ENCODE measurements at places on chromosomes 6 and 20.

DNA sequence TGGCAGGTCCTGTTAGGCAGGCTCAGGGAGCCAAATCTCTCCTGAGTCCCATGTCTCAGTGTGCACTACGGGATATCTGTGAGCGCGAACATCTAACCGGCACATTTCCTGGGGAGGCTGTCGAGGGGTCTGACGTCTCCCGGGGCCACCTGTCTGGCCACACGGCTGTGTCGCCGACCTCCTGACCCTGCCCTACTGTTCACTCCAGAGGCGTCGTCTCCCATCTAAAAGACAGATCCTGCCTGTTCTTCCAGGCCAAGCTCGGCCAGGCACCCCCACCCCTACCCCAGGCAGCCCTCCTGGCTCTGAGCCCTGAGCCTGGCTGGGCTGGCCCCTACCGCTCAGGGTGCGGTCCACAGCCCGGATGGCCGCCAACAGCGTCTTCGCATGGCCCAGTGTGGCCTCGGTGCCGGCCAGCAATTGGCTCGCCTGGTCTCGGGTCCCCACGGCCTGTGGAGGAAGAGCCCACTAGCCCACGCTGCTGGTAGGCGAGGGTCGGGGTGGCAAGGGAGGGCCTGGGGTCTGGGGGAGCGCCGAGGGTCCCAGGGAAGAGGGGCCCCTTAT is 16.6 kb downstream of the ADRM1 start:
- DNase-seq, result no peak

DNA sequence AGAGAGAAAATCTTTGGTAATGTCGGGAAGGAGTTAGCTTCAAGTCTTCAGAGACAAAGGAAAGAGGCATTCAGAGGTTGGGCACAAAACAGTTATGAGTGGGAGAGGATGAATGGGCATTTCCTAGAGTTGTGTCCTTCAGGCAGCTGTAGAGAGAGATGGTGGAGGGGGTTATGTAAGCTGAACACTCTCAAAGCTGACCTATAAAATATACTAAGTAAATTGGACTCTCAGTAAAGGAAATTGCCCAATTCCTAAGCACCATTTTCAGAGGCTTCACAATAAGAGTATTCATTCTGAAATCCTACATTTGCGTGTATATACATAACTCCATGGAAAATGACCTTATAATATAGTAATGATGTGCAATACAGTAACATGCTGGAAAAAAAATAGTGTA is 161.2 kb downstream of the KCNQ5 start:
- no peak for DNase-seq

GRCh38 chr6:130129762-130130246 is 92.9 kb downstream of the SAMD3 start:
- DNase-seq, result no peak

DNA sequence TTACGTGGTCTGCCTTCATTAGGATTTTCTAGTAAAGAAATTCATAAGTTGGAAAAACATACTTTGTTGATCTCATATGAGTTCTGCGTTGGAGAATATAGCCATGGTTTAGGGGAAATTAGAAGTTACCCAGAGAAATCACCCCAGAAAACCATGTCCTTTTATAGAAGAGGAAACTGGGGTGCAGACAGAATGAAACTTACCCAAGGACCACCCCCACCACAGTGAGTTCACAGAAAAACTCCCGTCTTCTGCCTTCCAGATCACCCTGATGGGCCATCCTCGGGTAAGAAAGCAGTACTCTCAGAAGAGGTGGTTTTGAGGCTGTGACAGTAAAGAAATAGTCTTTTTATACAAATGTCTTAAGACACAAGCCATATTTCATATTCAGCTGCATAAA is 25.1 kb upstream of the MAFB start:
- no peak for DNase-seq

DNA sequence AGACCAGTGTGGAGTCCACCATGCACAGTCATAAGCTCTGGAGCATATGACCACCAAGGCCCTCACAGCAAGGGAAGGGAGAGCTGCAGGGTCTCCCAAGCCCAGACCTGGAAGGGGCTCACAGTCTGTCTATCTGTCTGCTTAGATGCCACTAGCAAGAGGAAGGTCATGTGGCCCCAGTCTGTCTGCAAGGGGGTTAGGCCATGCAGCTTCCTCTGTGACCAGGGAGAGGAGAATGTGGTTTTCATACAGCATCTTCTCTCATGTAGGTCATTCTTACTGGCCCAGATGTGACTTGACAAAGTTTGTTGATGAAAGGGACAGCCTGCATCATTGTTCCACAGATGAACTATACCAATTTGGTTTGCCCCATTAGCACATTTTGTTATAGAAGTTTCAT is 260.8 kb downstream of the FARS2 start:
- no peak for DNase-seq

- no peak for DNase-seq
Measured at GRCh38 chr6:93568169-93568568, 148.8 kb upstream of the EPHA7 start.

Measured in SW480 (cell line).